ENCODE measurements at places on chromosomes 6 and 20.

GRCh38 chr20:52586660-52587059 lies 385.5 kb upstream of the TSHZ2 start:
- no peaks in the 10 kb centered on the region for H3K4me1 ChIP-seq
- no peak overlapping the region for H3K27ac ChIP-seq
- H3K27me3 ChIP-seq, result peaks cover 2% of the 10 kb centered on the region

- H3K4me3 ChIP-seq, result no peak overlapping the region
- no peak overlapping the region for H3K27ac ChIP-seq
- DNase-seq, result no peak
- no peaks in the 10 kb centered on the region for H3K36me3 ChIP-seq
- H3K27me3 ChIP-seq, result no peaks in the 10 kb centered on the region
Measured at GRCh38 chr6:154143753-154144152, 104.7 kb downstream of the OPRM1 start.

DNA sequence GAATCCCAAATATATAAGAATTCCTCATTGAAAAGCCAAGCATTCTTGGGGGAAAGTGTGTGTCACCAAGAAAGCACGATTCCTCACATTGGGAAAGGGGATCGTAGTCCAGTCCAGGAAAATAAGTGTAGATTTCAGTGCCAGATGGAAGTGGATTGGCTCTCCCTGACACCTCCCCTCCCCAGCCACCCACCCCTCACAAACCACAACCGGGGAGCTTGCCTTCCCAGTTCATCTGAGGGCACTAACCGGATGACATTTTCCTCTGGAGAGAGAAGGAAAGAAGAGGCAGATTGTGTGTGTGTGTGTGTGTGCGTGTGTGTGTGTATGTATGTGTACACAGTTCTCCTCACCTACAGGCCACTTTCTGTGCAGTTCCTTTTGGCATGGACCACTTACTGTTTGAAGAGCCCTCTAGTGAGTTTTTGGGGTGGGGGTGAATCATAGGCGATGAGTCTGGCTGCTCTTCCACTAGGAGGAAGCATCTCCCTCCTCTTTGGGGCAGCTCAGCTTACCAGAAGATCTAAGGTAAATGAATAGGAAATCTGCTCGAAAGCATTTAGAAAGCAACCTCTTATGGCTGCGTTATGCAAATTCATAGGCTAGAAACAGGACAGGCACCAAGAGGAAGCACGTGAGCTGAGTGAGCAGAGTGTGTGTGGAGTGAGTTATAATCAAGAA lies 20.8 kb downstream of the DAAM2 start:
- no peak overlapping the region for H3K4me3 ChIP-seq
- H3K27me3 ChIP-seq, result no peaks in the 10 kb centered on the region
- peak overlapping the region; percentile 55 for H3K27ac ChIP-seq

GRCh38 chr6:163876391-163876790 lies 461.9 kb downstream of the QKI start:
- no peak overlapping the region for H3K4me3 ChIP-seq
- DNase-seq, result no peak
- no peak overlapping the region for H3K27ac ChIP-seq
- H3K4me1 ChIP-seq, result no peaks in the 10 kb centered on the region
- H3K27me3 ChIP-seq, result no peaks in the 10 kb centered on the region

DNA sequence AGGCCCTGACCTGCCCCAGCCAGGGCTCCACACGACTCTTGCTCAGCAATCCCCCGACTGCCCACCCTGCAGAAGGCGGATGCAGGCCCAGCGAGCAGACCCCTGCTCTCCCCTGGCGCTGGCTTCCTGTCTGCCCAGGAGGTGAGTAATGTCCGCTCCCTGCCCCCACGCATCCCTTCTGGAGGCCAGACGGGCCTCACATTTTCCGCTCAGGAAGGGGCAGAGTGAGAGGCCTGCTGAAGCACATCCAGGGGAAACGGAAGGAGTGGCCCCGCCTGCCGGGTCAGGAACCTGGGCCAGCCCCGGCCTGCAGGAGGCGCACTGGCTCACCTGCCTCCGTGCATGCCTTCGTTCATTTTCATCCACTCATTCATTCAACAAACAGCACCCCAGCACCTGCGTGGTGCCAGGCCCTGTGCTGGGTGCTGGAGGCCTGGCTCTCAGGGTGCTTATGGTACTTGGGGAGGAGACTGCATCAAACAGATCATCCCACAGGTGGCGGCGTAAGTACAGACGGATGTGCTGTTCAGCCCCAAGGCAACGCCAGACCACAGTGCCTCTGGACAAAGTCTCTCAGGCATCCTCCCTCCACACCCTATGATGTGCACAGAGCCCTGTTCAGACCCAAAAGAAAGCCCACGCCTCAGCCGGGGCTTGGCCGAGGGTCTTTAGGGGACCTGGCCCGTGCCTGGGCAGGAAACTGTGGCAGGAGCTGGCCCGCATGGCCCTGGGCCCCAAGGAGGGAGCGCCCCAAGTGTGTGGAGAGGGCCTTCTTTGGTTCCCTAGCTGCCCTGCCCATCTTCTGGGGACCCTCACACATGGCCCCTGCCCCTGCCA lies 112.1 kb downstream of the ASXL1 start:
- peak overlapping the region; percentile 61 for H3K27ac ChIP-seq
- DNase-seq, result no peak
- H3K4me1 ChIP-seq, result peaks cover 99% of the 10 kb centered on the region
- H3K36me3 ChIP-seq, result peaks cover 91% of the 10 kb centered on the region
- no peak overlapping the region for H3K4me3 ChIP-seq
- no peaks in the 10 kb centered on the region for H3K27me3 ChIP-seq

DNA sequence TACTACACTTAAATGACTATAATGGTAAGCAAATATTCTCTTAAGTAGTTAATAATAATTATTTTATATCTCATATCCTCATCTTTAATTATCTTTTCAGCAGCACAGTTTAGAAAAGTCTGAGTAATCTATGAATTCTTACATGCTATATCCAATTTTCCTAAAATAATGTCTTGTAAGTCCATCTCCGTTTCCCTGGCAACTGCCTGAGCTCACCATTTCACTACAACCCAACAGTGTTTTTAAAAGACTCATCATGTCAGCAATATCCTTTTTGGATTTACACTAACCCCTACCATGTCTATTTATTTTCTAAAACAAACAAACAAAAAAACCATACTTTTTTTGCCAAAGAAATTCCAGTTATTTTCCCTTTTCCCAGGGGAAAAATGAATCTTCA lies 859.6 kb downstream of the EYS start:
- H3K4me1 ChIP-seq, result no peaks in the 10 kb centered on the region
- H3K27ac ChIP-seq, result no peak overlapping the region
- no peak overlapping the region for H3K4me3 ChIP-seq
- no peaks in the 10 kb centered on the region for H3K36me3 ChIP-seq

GRCh38 chr20:52054123-52054522 lies 137.5 kb downstream of the ZFP64 start:
- peaks cover 2% of the 10 kb centered on the region for H3K4me1 ChIP-seq
- no peak for DNase-seq
- H3K4me3 ChIP-seq, result no peak overlapping the region
- no peak overlapping the region for H3K27ac ChIP-seq
- no peaks in the 10 kb centered on the region for H3K36me3 ChIP-seq

DNA sequence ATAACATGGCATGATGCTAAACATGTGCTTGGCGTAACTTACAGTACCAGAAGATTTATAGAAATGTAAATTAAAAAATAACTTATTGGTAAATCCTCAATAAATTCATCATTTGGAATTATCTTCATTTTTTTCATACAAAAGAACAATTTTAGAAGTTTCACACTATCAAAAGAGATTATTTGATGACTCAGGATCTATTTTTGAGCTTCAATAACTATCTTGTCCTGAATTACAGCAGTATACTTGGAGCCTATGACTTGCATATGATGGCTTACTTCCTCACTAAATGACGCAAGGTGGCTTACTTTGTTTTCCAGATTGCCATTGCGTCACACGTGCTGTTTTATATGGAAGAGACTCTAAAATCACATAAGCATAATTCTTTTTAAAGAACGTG lies 49.2 kb downstream of the KHDRBS2 start:
- no peak for DNase-seq
- no peaks in the 10 kb centered on the region for H3K4me1 ChIP-seq
- H3K36me3 ChIP-seq, result no peaks in the 10 kb centered on the region
- H3K27ac ChIP-seq, result no peak overlapping the region
- H3K4me3 ChIP-seq, result no peak overlapping the region
- no peaks in the 10 kb centered on the region for H3K27me3 ChIP-seq

- no peaks in the 10 kb centered on the region for H3K27me3 ChIP-seq
- no peaks in the 10 kb centered on the region for H3K36me3 ChIP-seq
- no peaks in the 10 kb centered on the region for H3K4me1 ChIP-seq
- DNase-seq, result peak; percentile 28
Measured at GRCh38 chr6:109655761-109656262, 35.2 kb downstream of the AK9 start.

- no peaks in the 10 kb centered on the region for H3K36me3 ChIP-seq
- H3K27me3 ChIP-seq, result no peaks in the 10 kb centered on the region
- H3K27ac ChIP-seq, result no peak overlapping the region
- H3K4me1 ChIP-seq, result no peaks in the 10 kb centered on the region
- no peak for DNase-seq
Measured at GRCh38 chr6:9126878-9127560, 691.7 kb upstream of the SLC35B3 start.

DNA sequence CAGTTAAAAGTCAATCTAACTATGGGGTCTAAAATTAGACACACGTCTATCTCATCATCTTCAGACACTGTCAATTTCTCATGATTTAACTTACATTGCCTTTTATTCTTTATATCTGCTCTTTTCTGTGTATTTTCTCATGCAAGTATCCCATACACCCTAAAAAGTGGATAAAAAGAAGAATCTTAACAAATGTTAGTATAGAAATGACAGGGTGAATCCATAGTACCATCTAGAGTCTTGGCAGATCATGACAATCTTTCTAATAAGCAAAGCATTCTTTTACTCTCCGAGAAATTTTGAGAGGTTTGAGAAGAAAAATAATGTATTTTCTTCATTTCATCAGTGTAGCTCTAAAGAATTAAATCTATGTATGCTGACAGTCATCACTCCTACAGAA lies 382.7 kb downstream of the C6orf118 start:
- peak overlapping the region; percentile 93 for H3K27ac ChIP-seq
- H3K4me3 ChIP-seq, result no peak overlapping the region

DNA sequence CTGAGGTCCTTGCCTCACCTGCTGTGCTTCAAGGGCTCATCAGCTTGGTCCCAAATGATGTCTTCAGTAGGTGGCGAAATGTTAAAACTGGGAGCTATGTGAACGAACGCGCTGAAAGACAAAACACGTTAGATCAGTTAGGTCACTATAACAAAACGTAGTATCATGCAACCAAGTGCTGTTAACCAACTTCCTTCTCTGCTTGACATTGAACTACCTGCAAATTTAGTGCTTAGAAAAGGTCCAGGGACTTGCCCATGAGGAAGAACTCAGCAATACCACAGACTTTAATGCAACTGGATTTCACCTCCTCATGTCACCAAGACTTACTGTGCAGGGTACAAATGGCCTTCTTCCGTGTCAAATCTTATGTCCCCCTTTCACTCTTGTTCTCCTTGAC lies 24.8 kb downstream of the BACH2 start:
- H3K36me3 ChIP-seq, result no peaks in the 10 kb centered on the region
- no peaks in the 10 kb centered on the region for H3K27me3 ChIP-seq
- no peak overlapping the region for H3K4me3 ChIP-seq
- H3K4me1 ChIP-seq, result no peaks in the 10 kb centered on the region
- H3K27ac ChIP-seq, result no peak overlapping the region

DNA sequence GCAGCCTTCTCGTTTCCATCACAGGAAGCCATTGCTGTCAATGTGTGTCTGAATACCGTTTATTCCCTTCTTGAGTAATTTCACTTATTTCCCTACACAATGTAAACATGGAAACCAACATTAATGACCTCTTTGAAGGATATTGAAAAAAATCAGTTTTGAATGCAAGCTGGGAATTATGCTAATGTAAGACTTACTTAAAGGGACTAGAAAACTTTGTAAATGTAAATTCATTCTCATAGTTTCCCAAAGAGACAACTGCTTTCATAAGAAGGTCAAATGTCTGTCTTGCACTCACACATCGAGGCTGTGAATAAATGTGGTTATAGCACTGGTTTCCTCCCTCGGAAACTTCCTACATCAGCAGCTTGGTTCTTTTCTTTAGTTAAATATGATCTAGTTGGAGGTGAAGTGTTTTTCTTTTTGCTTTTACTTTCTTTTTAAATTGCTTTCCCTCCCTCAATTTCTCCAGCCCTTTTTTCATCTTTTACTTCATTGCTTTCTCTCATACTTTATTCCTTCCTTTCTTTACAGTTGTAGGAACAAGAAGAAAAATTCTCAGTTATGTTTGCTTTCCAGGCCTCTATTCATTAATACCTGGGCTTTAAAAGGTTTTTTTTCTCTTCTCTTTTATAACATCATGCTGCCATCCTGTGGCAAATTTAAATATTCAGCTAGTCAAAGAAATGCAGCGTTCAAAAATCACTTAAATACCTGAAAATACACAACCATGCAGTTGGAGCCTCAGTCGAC lies 108.3 kb downstream of the TNFAIP3 start:
- H3K27ac ChIP-seq, result no peak overlapping the region
- DNase-seq, result peak; percentile 15
- no peaks in the 10 kb centered on the region for H3K27me3 ChIP-seq
- no peak overlapping the region for H3K4me3 ChIP-seq
- H3K36me3 ChIP-seq, result no peaks in the 10 kb centered on the region

DNA sequence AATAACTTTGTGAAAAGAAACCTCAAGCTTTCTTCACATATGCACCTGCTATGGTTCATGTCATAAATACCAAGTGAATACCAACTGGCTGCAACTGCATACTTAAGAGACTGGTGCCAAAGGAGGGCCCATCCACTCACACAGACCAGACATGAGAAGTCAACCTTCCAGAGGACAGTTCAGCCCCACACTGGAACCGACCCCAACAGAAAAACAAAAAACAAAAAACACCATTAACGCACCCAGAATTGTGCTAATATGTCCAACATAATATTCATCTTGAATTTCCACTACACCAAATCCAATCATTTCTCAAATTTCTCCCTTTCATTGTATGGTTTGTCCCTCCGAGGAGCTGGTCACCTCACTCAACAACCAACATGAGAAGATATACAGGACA lies 42.8 kb downstream of the CHD6 start:
- H3K27ac ChIP-seq, result no peak overlapping the region
- no peaks in the 10 kb centered on the region for H3K36me3 ChIP-seq

DNA sequence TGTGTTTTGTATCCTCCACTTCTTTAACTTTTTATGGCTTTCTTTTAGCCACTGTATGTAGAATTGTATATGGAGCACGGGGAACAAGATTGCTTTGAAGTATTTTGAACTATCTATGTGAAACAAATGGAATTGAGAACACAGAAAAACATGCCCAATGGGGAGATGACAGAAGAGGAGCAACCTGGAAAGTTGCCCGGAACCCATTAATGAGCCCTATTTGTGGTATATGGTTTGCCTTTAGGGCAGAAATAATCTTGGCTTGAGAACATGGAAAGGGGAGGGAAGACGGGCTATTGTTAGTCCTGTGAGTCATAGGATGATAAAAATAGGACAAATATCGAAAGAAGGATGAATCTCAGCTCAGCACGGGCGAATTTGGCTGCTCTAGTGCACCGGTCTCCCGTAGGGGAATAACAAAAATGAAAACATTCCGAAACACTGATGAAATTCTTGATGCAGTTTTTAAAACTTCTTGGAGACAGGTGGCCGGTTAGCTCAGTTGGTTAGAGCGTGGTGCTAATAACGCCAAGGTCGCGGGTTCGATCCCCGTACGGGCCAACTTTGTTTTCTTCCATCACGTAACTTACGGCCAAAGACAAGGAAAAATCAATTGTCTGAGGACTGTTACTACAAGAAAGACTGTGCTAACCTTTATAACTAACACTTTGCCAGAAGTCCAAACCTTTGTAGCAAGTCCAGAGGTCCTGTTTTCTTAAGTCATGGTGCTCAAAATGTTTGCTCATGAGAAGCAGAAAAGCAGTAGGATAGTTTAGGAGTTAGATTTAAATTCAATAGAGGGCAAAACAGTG lies 15.7 kb downstream of the HMGN4 start:
- no peaks in the 10 kb centered on the region for H3K36me3 ChIP-seq
- no peaks in the 10 kb centered on the region for H3K27me3 ChIP-seq
- no peak for DNase-seq
- peaks cover 11% of the 10 kb centered on the region for H3K4me1 ChIP-seq
- peak overlapping the region; percentile 7 for H3K27ac ChIP-seq
- H3K4me3 ChIP-seq, result peak overlapping the region; percentile 60
